ENCODE measurements at places on chromosomes 2 and 18.

DNA sequence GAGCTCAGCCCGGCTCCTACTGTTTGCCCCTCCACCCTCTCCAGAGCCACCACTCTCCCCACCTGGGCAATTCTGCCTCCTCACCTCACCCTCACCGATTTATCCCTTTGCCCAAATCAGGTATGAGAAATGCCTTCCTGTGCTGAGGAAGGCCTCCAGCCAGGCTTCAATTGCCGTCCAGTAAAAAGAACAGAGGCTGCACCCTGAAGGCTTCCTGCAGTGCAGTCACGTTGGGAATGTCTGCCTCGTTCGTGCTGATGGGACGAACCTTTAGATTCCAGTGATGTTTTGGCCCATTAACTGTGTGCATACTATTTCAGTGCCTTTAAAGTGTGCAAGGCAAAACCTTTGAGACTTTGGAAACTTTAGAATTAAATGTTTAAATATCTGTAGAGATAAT is 34.2 kb downstream of the ATP6V1C2 start:
- DNase-seq, result no peak

DNA sequence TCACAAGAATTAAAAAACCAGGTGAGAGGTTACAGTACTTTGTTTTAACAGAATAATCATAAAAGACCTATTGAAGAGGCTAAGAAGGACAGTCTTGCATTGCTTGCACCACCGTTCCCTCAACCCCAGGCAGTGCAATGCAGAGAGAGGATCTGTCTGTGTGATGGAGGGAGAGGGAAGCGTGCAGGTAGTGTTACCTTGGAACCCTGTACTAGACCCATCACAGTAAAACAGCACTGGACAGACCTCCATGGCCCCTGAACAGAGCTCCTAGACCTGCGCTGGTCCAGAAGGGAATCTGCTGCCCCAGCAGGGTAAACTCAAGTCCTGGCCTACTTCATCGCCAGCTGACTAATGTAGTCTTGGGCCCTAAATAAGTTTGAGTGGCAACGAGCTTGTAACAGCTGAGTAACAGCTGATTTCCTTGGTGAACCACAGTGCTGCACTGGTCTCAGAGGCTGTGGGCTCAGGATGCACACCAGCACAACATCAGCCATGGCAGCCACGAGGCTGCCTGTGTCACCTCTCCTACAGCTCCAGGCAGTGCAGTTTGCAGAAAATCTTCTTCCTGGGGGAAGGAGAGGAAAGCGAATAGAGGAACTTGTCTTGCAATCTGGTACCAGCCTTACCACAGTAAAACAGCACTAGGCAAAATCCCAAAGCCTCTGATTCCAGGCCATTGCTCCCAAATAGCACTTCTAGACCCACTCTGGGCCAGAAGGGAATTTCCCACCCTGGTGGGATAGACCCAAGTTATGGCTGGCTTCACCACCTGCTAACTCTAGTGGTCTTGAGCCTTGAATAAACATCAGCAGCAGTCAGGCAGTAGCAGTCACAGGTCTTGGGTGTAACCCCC is 417.2 kb downstream of the CDH7 start:
- no peak for DNase-seq

DNA sequence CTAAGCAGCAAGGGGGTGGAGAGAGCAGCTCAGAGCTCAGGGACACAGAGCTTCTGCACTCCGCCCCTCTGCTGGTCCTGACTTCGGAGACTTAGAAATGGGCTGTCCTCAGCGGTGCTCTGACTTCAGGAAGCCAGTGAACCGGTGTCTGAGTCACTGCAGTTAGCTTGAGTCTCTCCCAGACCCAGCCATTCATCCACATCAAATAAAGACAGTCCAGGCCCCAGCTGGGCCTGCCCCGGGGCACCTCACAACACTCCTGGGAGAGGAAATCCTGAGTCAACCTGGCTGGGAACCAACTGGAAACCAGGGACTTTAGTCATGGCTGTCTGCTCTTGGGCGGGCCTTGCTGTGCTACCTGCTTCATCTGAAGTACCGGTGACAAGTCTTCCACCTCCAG is 5.4 kb upstream of the ITGB6 start:
- DNase-seq, result no peak

- no peak for DNase-seq
These were observed 49.1 kb downstream of the CCDC195 start for GRCh38 chr2:224666951-224667553.

- DNase-seq, result no peak
These were observed 41.4 kb downstream of the KLHL29 start for GRCh38 chr2:23426263-23426905.

GRCh38 chr2:64945973-64946768 is 43.0 kb upstream of the SLC1A4 start:
- DNase-seq, result no peak

- DNase-seq, result no peak
These were observed 38.5 kb upstream of the ATP9B start for GRCh38 chr18:79030680-79031079.

GRCh38 chr2:69017080-69017479 is 4.1 kb downstream of the ANTXR1 start:
- DNase-seq, result no peak

All from DMS79 treated with DMSO at 0.1 percent for 48 hours (cell line).